ENCODE measurements at places on chromosomes 7 and 10.

GRCh38 chr7:84372712-84373111 lies 178.1 kb upstream of the SEMA3A start:
- DNase-seq, result no peak

DNA sequence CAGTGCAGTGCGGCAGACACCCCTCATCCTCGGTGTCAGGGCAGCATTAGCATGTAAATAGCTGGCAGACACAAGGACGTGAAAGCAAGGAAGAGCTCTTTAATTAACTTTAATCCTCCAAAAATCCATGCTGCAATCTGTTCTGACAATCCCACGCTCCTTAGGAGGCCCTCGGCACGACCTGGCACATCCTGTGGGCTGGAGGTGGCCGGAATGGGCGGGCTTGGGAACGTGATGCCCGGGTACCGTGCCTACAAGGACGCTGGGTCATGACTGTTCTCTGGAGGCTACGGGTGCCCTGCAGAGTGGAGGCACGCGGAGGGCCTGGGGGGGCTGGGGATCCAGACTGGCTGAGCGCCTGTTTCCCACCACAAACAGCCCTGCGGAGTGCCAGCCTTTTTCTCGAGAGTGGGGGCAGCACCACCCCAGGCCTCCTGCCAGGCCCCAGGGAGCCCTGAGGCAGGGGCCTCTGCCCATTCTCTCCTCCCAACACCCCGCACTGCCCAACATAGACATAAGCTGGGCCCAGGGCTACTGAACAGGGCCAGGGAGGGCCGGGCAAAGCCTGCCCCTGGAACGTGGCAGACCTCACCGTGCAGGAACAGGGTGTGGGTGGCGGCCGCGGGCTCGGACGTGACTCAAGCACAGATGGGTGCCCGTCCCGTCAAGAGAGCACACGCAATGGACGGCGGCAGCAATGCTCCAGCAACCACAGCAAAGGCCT lies 189.3 kb downstream of the MAD1L1 start:
- no peak for DNase-seq

GRCh38 chr7:155842496-155843265 lies 30.4 kb upstream of the SHH start:
- DNase-seq, result no peak

- DNase-seq, result no peak
These were observed 64.7 kb upstream of the CAV2 start for GRCh38 chr7:116434820-116435341.

DNA sequence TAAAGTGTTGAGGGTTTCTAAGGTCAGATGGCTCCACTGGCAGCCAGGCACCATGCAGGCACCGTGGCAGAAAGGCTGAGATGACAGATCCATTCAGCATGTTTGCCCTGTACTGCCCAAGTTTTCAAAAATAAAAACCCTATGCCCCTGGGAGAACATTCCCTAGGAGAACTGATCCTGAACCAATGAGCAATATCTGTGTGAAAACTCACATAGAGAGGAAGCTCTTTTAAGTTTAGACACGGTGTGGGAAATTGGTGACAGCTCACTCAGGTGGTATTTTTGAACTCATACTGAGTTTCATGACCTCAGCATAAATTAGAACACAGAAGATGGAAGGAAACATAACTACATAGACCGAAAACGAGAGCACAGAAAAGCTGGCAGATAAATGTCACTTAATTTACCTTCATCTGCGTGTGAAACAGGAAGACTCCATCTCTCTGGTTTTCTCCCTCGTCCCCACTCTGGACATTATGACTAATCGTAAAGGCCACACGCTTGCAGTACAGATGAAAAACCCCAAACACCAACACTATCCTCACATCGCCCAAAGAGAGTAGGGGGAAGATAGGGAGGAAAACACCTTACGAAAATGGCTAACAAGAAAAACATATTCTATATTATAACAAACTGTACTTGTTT lies 127.8 kb downstream of the ICA1 start:
- DNase-seq, result peak; percentile 31

DNA sequence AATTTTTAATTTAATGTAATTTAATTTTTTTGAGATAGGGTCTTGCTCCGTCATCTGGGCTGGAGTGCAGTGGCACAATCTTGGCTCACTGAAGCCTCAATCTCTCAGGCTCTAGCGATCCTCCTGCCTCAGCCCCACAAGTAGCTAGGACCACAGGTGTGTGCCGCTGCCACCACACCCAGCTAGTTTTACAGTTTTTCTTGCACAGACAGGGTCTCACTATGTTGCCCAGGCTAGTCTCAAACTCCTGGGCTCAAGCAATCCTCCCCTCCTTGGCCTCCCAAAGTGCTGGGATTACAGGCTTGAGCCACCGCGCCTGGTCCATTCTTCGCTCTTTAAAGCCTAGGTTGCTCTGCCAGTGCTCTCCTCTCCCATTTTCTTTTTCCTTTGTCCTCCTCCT lies 12.9 kb downstream of the CALML3 start:
- DNase-seq, result no peak

DNA sequence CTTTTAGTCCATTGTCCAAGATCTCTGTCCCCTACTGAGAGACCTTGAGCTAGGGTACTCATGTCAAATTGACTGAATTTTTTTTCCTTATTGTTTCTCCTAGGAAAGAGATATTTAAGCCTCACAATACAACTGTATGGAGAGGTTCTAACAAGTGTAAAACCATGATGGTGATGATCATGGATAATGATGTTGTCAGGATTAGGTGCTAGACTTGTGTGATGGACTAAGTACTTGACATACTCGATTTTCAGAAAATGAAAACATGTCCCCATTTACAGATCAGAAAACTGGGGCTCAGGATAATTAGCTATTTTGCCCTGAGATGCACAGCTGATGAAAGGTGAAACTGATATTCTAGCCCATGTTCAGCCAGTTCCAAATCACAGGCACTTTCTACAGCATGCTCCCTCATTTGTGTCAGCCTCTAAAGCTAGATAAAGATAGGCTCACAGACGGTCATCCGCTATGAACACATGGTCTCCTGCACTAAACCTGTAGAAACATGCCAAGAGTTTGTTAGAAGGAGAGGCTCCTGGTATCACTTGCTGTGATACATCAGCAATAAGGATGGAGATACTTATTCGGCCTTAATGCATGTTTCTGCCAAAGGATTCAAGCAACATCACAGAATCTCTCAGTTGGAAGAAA lies 67.6 kb downstream of the CREB3L2 start:
- DNase-seq, result no peak

- DNase-seq, result no peak
These were observed 18.5 kb upstream of the SERPINE1 start for GRCh38 chr7:101108330-101108857.

GRCh38 chr7:54560198-54560597 lies 18.0 kb downstream of the VSTM2A start:
- DNase-seq, result no peak

GRCh38 chr7:13633857-13634256 lies 355.6 kb downstream of the ETV1 start:
- DNase-seq, result no peak

- DNase-seq, result no peak
These were observed 3.5 kb downstream of the STK17A start for GRCh38 chr7:43586251-43586900.

DNA sequence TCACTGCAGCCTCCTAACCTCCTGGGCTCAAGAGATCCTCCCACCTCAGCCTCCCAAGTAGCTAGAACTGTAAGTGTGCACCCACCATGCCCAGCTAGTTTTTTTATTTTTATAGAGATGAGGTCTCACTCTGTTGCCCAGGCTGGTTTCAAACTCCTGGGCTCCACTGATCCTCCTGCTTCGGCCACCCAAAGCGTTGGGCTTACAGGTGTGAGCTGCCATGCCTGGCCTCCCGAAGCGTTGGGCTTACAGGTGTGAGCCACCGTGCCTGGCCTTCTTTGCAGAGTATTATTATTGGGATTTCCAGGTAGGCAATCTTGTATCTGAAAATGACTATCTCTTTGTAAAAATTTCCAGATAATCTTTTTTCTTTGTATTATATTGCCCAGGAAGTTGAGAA lies 23.1 kb upstream of the NCAPG2 start:
- DNase-seq, result no peak

DNA sequence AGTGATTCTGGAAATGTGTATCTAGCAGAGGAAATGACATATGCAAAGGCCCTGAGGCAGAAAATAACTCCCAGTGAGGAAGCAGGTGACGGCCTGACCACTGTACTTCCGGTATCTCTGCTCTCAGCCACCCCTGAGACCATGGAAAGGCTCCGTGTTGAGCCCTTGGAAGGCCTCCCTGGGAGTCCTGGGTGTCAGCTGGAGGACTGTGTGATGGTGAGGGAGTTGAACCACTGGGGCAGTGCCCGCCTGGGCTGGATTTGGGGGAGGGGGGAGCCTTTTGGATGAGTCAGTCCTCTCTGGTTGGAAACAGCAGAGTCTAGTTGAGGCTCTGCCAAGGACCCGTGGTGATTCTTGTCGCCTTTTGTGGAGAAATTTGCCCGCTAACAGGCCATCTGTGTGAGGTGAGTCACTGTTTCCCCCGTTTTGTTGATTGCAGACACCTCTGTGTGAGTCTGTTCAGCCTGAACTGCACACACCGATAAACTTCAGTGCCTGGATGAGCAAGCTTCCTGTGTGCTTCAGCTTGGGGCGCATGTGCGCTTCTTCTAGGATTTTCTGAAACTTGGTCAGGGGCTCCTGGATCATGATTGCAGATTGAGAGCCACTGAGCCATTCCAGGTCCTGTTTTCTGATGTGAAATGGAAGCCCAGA lies 98.6 kb downstream of the GRK5 start:
- peak; percentile 89 for DNase-seq

DNA sequence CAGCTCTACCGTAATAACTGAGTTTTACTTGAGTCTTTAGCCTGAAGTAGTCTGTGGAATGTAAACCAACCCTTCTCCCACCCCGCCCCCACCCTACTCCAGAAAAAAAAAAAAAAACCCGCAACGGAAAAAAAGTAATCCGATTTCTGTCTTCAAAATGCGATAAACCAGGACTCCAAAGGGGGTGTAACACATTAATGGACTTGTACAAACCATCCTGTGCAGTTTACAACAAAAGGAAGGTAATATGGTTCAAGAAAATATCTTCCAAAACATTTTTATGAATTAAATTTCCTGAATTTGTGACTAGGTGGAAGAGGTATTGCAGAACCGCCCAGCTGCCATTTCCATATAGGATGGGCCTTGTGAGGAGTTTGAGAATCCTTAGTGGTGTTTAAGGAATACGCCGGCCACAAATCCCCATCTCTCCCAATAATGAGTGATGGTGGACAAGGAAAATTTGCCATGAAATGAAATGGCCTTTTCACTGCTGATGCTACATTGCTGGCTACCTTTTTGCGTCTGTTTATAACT lies 10.6 kb downstream of the SKIDA1 start:
- no peak for DNase-seq

DNA sequence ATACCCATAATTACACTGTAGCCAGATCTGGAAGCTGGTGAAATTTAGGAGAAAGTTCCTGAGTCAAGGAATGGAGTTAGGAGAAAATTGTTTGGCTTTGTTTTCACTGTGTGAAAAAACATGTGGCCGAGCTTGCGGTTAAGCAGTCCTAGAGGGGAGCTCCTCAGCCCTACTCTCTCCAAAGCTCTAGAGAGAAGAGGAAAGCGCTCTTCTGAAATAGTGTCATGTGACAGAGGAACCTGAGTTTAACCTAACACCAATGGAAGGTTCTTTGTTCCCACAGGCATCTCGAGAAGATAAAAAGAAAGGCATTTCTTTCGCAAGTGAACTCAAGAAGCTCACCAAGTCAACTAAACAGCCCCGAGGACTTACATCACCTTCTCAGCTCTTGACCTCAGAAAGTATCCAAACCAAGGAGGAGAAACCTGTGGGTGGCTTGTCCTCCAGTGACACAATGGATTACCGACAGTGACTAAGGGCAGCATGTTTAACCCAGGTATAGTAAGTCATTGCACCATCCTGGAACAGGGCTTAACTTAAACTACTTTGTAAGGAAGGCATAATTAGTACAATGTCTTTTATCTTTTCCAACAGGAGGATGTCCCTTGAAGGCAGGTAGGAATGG lies 38.0 kb downstream of the NOC3L start:
- no peak for DNase-seq

DNA sequence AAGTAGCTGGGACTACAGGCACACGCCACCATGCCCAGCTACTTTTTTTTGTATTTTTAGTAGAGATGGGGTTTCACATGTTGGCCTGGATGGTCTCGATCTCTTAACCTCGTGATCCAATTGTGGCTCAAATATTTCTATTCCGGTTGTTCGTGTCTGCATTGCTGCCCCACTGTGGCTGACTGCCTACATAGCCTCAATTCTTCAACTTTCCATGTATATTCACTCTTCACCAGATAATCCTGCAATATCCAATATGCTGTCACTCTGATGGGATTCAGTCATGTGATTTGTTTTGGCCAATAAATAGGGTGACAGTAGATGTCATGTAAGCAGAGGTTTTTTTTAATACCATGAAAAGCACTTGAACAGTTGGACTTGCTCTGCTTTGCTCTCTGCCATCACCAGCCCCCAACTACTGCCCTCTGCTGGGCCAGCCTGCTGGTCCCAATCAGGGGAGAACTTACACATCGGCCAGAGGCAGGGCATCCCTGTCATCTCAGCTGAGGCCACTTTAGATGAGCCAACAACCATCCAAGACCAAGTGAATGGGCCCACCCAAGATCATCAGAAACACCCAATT lies 56.7 kb downstream of the NSUN6 start:
- DNase-seq, result no peak

DNA sequence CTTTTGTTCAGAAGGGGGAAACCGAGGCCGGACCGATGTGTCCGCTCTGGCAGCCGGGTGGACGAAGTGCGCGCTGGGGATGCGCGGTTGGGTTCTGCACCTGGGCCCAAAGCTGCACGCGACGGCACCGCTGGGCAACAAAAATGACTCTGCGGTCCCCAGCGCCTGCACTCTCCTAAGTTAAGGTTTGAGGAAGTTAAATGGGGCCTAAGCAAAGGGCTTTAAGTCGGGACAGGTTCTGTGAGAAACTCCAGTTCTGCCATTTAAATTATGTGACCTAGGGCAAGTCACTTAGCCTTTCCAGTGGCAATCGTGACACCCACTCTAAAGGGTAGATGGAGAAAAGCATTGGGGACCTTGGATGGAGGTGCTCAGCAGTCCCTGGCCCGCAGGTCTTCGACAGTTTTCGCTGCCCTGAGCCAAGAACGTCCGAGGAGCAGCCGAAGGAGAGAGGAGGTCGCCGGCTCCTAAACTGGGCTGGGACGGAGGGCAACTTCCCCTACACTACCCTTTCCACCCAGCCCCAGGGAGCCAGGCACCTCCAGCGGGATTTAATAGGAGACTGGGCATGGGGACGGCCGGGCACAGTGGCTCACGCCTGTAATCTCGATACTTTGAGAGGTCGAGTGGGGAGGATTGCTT lies 534 bp upstream of the ACBD5 start:
- peak; percentile 17 for DNase-seq

GRCh38 chr7:37670436-37670835 lies 13.1 kb upstream of the GPR141 start:
- no peak for DNase-seq

- no peak for DNase-seq
These were observed 268.0 kb upstream of the KAT6B start for GRCh38 chr10:74558403-74558802.

GRCh38 chr10:28367929-28368484 lies 65.1 kb upstream of the MPP7 start:
- peak; percentile 74 for DNase-seq

- DNase-seq, result no peak
These were observed 104.7 kb downstream of the SEPTIN7 start for GRCh38 chr7:35905555-35905954.

- no peak for DNase-seq
These were observed 349.0 kb downstream of the SORCS1 start for GRCh38 chr10:106815427-106816043.
